T-helper 2 cell (primary cell): ENCODE measurements at places on chromosomes 2 and 18.

DNA sequence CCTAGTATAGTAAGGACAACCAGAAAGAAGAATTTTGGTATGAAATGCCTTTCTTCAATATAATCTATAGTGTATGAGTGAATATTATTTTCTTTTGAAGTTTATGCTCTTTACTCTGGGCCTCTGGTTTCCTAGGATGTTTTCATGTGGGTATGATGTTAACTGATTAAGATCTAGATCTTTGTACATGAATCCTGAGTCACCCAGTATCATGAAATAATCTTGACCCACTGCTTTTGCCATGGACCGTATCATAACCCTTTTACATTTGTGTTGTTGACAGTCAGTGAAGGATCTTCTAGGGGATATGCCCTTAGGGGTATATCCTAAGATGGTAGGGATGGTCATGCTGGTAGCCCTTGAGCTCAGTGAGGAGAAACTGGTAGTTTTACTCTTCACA lies 100.3 kb downstream of the RAB3GAP1 start:
- no peak for DNase-seq

- no peak for DNase-seq
These were observed 21.6 kb downstream of the MBOAT2 start for GRCh38 chr2:8981876-8982275.

GRCh38 chr2:130776550-130776949 lies 21.2 kb downstream of the AMER3 start:
- no peak for DNase-seq

DNA sequence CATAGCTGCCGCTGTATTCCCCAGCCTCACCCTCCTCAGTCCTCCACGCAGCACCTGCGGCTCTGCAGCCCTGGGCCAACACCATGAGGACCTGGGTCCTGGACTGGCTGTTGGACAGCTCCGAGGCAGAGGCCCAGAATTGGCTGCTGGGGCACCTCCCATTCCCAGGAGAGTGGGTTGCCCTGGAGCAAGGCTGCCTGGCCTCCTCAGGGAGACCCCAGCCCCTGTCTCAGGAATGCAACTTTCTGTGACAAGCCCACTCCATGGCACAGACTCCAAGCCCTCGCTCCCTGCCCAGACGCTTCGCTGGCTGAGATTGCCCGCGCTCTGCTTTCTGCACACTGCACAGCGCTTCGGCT lies 33.0 kb downstream of the CYP26B1 start:
- DNase-seq = no peak

DNA sequence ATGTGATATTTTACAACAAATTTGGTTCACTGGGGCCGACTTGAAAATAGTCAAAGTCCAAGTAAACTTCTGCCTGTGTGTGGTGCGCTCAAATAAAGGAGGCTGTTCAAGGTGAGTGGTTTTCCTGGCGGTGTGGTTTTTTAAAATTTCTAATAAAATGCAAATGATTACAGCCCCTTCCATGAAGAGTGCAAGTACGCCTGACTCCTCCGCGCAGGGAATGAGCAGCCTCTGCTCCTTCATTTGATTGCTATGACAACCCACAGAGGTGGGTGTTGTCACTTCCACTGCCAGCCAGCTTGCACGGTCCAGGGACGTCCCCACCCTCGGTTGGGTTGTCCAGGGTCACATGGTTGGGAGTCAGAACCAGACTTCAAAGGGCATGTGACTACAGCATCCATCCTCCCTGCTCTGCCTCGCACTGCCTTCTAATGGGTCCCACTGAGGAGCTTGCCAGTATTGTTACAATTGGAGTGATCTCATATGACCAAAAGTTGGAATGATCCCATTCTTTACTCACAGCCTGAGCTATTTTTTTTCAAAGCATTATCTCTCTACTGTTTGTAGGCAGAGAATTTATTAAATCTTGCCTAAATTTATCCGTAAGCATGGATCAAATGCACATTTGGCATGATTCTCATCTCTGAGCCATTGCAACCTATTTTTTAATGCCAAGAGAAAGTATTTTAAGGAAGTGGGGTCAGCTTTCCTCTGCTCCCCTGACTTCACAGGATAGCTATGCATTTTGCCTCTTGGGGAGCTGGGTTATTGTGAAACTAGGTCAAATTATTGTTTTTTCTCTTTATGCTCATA lies 121.3 kb downstream of the AGAP1 start:
- DNase-seq = no peak

DNA sequence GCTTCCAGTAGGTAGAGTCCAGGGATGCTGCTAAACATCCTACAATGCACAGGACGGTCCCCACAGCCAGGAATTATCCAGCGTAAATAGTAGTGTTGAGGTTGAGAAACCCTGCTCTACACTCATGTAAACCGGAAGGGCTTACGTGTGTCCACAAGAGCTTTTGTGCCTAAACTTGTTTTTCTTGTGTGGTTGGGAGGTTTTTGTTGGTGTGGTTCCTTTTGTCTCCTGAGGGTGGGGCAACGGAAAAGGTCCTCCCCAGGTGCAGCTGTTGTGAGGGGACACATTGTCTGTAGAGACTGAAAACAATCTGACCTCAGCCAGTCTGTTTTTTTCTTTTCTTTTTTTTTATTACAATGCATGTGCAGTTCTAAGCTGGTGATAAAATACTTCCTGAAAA lies 72.7 kb upstream of the MGAT5 start:
- DNase-seq = no peak

GRCh38 chr2:130334026-130334425 lies 8.7 kb upstream of the IMP4 start:
- DNase-seq = no peak

GRCh38 chr2:192809173-192809572 lies 614.4 kb upstream of the TMEFF2 start:
- DNase-seq = no peak

GRCh38 chr2:181252262-181253148 lies 204.7 kb upstream of the ITGA4 start:
- DNase-seq = no peak

GRCh38 chr2:128798502-128799283 lies 480.0 kb upstream of the HS6ST1 start:
- no peak for DNase-seq

DNA sequence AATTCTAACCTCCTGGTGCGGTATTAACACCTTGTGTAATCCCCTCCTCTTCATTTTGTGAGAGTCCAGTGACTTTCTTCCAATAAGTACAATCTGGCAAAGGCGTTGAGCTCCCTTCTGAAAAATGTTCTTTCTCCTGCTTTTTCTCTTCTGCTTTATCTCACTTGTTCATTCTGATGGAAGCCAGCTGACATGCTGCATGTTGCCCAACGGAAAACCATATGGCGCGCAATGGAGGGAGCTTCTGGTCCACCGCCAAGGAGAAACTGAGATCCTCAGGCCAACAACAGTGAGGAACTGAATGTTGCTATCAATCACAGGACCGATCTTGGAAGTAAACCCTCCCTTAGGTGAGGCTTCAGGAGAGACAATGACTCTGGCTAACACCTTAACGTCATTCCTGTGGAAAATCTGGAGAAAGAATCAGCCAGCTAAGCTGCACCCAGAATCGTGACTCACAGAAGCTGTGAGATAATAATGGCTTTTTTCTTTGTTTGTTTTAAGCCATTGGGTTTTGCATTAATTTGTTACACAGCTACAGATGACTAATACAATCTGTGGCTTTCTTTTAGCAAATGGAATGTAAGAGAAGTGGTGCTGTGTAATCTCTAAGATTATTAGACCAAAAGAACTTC lies 1323.9 kb upstream of the DDX18 start:
- DNase-seq = no peak

- no peak for DNase-seq
These were observed 446.1 kb downstream of the ARHGAP15 start for GRCh38 chr2:143575340-143575739.
